ENCODE measurements at places on chromosomes 7 and 10.

DNA sequence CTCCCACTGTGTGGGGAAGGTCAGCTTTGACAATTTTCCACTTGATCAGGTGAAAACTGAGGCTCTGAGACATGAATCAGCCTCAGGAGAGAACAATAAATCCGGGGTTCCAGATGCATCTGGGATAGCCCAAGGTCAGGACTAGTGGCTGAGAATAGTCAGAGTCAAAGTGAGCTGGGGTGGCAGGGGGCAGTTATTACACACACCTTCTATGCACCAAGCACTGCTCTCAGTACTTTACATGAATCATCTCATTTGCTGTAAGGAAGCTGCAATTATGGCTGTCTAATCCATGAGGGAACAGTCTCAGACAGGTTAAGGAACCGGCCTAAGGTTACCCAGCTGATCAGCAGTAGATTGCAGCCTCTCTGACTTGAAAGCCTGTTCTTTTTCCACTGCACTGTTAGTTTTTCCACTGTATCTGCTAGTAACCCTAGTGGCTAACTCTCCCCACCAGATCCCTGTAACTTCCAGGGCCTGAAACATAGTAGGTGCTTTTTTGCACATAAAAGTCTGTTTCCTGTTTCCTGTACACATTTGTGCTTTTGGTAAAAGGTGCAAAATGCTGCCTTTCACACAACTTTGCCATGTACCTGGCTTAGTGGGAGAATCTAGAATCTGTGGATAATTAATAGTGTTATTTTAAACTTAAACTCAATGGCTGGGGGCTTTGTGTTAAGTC, 125.9 kb downstream of the EMX2 start:
- DNase-seq: no peak

DNA sequence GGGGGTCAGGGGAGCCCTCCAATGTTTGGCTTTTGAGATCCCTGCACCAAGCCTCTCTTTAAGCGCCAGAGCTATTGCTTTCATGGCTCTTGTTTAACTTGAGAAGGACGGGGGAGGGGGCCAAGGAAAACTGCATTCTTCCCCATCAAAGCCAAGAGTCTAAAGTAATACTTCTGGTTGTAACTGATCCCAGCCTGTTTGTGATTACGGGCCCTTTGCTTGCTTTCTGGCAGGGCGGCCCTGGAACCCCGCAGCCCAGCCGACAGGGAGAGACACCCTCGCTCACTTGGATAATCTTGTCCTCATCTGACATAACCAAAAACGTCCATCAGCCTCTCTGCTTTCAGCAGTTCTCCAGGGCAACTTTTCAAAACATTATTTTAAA, 154.7 kb downstream of the NEURL1 start:
- DNase-seq: no peak

DNA sequence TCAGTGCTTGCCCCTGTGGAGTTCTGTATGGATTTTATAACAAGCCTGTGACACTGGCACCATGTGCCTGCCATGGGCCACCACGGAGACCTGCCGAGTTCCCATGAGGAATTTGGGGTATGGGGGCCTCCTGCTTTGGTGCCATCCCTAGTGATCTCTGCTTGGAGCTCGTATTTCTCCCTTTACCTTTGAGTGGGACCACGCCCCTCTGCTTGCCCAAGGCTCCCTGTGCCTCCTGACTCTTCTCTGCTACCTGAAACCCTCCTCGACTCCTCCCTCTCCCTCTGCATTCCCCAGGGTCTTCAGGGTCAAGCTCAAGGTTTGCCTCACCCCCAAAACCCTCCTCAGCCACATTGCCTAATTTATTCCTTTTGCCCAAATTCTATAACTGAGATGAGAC, 225.0 kb downstream of the BUB3 start:
- DNase-seq: no peak

DNA sequence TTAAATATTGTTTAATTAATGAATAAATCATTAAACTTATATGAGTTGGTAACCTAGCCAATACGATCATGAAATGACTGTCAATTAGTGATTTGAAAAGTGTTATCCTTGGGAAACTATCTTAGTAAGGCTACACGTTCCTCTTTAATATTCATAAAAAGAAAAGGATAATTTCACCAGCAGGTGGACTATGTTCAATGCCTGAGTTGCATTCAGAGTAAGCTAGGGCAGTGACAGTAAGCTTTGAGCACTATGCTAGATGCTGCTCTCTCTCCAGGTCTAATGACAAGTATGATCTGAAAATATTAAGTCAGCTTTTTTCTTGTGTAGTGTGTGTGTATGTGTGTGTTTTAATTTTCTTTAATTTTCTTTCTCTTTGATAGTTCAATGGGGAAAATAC, 486.3 kb upstream of the PCDH15 start:
- no peak for DNase-seq

- DNase-seq: no peak
Measured at GRCh38 chr10:4061441-4061951, 276.5 kb upstream of the KLF6 start.

- DNase-seq: no peak
Measured at GRCh38 chr7:151833691-151834090, 43.2 kb downstream of the PRKAG2 start.

DNA sequence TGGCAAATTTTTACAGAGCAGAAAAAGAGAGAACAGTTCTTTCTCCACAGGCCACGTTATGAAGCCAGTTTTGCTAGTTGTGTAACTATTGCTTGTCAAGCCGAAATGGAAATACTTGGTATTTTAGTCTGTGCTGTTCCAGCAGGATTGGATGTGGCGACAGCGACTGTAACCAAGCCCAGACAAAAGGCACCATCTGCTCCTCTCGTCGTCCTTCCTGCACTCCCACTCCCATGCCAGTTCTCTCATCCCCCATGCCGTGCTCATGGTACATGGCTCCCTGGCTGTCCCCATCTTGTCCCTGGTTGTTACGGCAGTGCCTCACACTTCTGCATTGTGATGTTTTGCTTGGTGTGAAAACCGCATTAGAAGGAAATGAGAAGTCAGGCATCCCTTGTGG, 185.7 kb upstream of the FZD8 start:
- no peak for DNase-seq

DNA sequence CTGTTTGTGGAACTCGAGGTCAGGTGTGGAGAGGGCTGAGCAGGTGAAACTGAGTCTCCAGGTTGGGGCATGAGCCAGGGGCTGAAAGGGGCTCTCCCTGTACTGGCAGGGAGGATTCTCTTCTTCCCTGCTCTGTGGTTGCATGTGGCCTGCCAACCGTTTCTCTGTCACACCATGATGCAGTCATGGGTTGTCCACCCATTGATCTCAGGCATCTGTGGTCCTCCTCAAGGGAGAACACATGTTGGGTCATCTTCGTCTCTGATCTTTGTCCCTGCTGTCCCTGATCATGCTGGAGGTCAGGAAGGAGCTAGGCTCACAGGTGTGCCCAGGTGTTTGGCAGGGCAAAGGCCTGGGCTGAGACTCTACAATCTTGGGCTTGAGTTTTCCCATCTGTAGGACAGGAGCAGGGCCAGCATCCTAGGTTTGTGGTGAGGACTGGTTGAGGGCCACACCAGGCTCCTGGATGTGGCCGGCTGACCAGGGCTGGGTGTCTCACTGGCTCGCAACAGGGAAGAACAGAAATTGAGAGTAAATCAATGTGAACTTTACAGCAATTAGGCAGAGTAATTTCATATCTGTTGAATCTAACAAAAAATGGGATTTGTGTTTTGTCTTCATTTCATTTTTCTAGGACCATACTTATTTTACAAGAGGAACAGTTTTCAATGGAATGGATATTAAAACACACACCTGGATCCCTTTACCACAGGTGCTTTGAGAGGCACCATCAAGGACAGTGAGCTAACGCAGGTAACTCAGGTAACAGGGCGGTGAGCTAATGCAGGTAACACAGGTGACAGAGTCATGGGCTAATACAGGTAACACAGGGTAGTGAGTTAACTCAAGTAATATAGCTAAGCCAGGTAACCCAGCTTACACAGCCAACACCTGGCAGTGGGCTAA, 58.5 kb upstream of the IGFBP3 start:
- no peak for DNase-seq

- DNase-seq: no peak
Measured at GRCh38 chr7:2443491-2443890, 32.7 kb downstream of the GRIFIN start.

DNA sequence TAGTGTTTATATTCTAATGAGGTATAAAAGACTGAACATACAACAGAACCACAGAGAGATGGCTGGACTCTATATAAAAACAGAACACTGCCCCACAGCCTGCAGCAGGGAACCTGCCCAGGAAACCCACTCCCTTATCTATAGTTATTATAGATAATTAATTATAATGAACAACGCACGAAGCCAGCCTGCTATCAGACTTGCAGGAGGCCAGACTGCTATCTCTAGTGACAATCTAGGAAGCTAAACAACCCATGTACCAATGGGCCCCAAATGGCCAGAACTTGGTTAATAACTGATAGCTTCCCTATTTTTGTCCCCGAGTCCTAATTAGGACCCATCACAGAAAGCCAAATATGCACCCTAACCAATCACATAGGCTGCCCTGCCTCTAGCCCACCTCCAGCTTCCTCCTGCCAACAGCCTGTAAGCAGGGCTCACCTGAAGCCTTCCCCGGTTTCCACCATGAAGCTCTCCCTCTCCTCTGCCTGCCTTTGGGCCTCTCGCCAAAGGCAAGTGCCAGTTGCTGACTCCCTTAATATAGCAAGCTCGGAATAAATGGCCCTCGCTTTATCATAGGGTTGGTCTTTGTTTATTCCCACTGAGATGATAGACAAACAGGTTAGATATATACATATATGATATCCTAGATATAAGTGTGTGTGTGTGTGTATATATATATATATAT, 74.5 kb downstream of the SYPL1 start:
- no peak for DNase-seq

DNA sequence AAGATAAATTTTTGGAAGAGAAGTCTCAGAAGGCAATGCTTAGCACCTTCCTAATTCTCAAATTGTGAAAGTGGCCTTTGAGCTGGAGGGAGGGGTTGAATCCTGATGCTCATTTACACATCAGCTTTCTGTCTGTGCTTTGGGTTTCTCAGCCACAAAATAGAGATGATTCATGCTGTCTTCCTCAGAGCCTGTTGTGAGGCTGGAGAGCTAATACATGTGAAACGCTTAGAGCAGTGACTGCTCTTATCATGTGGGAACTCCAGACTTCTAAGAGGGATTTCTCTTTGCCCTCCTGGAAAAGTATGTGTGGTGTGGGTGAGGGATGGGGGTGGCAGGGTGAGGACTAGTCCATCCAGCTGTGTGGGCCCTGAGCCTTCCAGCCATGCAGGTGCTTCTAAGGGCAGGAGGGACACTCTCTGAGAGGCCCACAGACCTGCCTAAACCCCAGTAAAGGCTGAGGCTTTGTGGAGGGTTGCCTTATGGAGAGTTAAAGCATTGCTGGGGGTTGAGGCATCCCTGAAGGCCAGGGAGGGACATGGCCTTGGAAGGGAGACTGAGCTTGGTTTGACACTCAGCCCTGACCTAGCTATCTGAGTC, 4.8 kb upstream of the EVX1 start:
- DNase-seq: no peak

- no peak for DNase-seq
Measured at GRCh38 chr7:117134889-117135552, 181.7 kb downstream of the ST7 start.

Data from stimulated activated CD4-positive, alpha-beta T cell treated with anti-CD3 and anti-CD28 coated beads, Interleukin-15, amount 100 ng/mL, for 48 hours (primary cell).